ENCODE measurements at places on chromosomes 13 and 19.

DNA sequence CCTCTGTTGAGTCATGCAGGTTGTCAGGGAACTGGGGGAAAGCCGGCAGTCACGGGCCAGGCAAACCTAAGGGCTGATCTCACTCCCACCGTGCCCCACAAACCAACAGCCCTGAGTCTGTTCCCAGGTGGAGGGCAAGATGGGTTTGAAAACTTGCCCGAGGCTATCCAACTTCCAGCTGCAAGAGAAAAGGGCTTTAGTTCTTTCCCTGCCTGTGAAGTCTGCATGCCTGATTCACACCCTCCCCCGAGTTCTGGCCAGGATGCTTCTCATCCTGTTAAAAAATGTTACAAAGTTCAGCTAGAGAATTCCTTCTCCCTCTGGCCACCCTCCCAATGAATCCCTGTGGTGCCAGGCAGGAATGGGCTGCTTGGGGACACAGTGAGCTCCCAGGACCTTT, 33.1 kb downstream of the MYO16 start:
- DNase-seq = no peak

DNA sequence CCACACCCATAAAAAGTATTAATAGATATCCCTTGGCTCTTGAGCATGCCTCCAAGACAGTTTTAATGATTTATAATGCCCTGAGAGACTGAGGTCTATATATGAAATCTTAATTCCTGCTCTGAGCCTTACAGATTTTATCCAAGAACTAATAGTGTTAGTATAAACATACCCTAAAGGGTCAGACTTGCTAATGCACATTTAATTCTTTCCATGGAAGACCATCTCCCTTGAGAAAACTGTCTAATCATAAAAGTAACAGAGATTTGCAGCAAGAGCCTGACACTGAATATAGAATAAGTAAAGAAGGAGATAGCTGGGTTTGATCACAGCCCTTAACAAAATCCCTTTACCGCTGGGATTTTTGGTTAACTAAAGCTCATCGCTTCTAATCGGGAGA, 650.8 kb upstream of the KLF12 start:
- no peak for DNase-seq

GRCh38 chr13:83992566-83993358, 110.5 kb upstream of the SLITRK1 start:
- DNase-seq = no peak

- no peak for DNase-seq
Observed at GRCh38 chr13:42255886-42256285, 16.1 kb upstream of the AKAP11 start.

DNA sequence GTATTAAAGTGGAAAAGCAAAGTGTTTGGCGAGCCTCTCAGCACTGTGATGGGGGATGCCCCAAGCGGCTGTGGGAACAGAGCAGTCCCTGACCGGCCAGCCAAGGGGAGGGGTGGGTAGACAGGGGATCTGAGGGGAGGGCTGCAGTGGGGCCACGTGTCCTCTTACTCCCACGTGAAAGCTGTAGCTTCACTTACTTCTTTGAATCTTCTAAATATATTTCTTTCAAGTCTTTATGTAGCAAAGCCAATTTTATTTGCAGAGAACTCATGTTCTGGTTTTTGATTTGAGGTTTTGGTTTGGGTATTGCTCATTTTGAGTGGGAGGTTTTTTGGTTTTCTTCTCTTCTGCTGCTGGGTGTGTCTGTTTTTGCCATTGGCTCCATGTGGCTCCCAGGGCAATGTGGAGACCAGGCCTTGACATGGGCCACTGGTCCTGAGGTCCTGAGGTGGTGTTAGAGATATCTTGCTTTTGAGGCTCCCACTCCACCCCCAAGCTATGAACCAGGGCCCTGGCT, 17.7 kb upstream of the OVOL3 start:
- no peak for DNase-seq

DNA sequence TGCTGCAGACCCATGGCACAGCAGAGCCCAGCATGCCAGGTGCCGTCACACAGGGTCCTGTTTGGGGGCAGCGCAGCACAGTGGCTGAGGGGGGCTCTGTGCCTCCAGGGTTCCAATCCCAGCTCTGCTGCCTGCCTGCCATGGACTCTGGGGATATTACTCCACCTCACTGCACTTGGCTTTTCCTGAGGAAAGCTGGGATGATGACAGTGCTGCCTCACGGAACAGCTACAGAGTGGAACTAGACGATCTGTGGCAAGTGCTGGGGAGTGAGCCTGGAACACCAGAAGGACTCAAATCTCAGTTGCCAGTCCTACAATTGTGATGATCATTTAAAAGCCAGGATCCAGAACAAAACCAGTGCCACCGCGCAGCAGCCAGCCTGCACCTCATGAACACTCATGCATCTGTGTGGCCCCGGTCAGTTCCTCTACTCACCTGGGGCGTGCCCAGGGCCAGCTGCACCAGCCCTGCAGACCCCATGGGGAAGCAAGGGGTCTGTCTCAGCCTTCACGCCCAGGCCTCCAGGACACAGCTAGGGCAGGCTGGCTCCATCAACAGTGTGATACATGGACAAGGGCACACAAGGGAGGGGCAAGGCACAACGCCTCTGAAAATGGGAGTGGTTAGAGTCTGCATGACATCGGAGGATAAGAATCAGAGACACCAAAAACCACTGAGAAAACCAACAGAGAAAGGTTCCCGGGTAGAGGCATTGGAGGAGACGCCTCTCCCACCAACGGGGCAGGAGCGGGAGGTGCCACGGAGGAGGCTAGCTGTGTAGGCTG, 55.2 kb downstream of the ATP7B start:
- no peak for DNase-seq

GRCh38 chr13:21139374-21139773, 37.0 kb downstream of the SKA3 start:
- no peak for DNase-seq

DNA sequence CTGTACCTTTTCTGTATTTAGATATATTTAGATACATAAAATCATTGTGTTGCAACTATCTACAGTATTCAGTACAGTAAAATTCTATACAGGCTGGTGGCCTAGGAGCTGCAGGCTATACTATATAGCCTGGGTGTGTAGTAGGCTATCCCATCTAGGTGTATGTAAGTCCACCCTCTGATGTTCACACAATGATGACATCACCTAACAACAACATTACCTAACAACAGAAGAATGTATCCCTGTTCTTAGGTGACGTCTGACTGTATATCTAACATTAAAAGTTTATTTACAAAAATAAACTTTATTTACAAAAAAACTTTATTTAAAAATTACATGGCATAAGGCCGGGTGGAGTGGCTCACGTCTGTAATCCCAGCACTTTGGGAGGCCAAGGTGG, 28.3 kb upstream of the ZFP30 start:
- DNase-seq = no peak

- no peak for DNase-seq
Observed at GRCh38 chr19:1871630-1872029, 8.3 kb upstream of the KLF16 start.

DNA sequence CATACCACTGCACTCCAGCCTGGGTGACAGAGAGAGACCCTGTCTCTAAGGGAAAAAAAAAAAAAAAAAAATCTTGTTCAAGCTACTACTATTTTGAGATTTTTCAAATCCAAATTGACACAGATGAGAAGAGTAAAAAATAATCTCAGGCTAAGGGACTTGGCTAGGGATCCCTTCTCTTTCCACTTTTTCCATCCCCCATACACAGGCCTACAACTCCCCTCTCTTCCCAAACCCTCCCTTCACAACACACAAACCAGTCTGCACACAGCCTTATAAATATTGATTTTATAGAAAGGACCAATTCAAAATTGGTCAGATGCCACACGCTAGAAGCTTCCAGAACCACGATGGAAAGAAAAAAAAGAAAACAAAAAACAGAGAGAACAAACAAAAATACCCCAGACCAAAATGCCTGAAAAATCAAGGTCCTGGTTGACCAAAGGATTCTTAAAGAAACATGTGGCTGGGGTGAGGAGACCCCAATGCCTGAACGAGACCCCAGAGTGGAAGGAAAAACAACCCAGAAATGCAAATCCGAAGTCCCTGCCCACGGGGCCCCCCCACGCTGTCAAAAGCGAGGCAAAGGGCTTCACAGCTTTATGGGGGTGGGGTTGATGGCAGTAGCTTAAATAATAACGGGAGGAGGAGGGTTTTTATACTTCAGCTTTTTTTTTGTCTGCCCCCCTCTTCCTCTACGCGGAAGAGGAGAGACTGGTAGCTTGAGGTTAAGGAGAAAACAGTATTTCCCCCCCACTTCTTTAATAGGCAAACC, 18.1 kb downstream of the QPCTL start:
- DNase-seq = no peak

GRCh38 chr13:19861762-19862161, 1.7 kb downstream of the ZMYM5 start:
- DNase-seq = no peak

GRCh38 chr19:18086590-18087138, at the start of gene IL12RB1:
Gene IL12RB1 (minus strand): TSS chr19:18086934. CDS start chr19:18086823, 111 bp downstream.
- no peak for DNase-seq

DNA sequence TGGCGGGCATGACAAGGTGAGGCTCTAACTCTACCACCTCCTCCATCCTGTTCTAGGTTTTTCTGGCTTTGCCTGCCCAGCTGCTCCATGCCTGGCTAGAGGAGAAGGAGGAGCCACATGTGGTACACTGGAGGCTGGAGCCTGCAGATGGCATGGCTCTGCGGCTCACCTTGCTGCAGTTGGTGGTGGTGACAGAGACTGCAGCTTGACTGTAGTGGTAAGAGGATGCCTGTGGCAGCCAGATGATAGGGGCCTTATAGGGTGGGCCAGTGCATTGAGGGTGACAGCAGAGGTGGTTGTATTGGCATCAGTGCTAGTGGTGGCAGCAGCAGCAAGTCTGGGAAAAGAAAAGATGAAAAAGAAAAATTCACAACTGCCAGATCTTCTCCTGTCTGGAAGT, 146.2 kb downstream of the TNFRSF19 start:
- DNase-seq = no peak

- no peak for DNase-seq
Observed at GRCh38 chr13:41006978-41007743, 12.0 kb downstream of the ELF1 start.

GRCh38 chr13:80664950-80665349, 324.0 kb upstream of the SPRY2 start:
- DNase-seq = no peak

DNA sequence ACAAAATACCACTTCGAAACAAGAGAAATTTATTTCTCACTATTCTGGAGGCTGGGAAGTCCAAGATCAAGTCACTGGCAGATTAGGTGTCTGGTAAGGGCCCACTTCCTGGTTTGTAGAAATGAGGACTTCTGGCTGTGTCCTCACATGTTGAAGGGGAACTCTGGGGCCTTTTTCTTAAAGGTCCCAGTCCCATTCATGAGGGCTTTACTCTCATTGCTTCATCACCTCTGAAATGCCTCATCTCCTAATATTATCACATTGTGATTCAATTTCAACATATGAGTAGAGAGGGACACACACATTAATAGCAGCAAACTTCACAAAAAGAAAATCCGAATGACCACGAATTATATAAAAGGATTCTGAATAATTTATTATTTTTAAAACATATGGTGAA, 21.6 kb upstream of the SIGLEC14 start:
- no peak for DNase-seq

DNA sequence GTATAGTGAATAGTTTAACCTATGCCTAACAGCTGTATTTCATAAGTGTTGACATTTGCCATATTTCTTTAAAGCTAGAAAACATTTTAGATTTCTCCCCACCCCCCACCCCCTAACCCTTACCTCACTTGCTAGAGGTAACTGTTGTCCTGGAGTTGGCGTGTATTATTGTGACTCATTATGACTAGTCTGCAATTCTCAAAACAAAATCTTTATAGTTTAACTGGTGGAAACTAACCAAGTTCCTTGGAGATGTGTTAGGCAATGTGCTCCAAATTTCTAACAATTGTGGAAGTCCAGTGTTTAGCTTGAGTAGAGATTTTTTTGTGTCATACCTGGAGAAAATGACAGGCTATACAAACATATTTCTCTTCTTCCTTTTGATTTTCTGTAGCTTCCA, 38.0 kb downstream of the KCTD4 start:
- no peak for DNase-seq

- no peak for DNase-seq
Observed at GRCh38 chr19:39030854-39031367, 1.4 kb downstream of the FBXO27 start.

DNA sequence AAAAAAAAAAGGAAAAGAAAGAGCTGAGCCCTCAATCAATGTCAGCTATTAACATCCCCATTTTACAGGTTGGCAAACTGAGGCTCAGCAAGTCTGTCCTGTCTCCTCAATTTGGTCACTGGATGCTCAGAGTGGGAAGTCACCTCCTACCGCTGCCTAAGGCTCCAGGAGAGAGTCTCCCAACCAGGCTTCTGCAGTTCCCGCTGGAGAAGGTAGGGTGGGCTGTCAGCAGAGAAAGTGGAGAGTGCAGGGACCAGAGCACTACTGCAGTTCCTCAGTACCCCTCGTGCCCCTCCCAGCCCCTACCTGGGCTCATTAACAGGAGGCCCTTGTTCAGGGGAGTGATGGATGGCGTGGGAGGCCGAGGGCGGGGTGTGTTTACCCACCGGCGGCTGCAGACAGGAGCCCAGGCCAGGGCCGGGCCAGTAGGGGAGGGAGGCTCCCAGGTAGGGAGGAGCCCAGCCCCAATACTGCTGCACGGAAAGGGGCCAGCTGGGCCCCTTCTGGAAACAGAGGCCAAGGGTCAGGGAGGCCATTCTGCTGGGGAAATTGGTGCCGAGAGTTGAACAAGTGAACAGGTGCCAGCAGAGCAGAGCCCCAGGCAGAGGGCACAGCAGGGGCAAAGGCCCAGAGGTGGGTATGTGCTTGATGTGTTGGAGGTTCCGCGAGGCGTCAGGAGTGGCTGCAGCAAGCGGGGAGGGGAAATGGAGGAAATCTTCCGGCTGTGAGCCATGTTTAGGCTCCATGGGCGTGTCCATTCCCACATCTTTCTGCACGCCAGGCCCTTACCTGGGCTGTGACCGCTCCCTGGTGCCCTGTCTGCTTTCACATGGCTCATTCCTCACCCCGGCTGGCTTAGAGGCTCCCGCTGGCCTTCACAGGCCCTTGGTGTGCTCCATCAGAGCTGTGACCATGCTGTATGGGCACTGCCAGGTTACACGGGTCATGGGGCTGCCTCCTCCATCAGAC, 7.6 kb upstream of the COMP start:
- no peak for DNase-seq

DNA sequence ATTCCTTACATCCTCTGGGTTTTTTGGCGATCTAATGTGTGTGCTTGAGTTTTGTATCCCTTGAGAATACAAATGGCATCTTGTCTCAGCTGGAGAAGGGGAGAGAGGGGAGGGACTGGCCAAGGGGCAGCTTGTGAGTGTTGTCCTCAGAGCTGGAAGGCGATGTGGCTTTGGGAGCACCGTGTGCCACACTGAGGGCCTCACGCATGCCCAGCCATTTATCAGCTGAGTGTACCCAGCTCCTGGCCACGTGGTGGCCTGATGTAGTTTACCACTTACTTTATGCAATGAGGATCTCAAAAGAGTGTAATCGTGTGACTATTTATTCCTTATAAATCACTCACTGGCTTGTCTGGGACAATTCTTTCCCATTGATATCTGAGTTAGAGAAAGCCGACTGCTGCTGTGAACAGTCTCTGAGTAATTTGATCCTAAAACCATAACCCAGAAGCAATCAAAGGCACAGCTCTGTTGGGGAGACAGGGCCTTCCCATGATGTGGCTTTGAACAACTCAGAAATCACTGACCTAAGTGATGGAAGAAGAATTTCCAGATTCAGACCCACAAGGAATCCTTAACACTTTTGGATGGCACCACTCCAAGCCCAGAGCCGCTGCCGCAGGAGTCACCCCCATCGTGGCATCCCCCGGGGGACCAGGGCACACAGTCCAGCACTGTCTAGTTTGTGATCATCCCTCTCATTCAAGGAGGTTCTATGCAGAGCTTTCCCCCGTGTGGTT, 53.9 kb upstream of the MTIF3 start:
- no peak for DNase-seq

GRCh38 chr13:113083022-113083373, 22.6 kb upstream of the F7 start:
- no peak for DNase-seq

Data from NCI-H2107 (cell line).